ENCODE measurements at places on chromosomes 7 and 10.

- no peak for DNase-seq
Measured at GRCh38 chr7:156661637-156662036, 21.1 kb downstream of the RNF32 start.

GRCh38 chr10:77253147-77253545 lies 384.5 kb downstream of the KCNMA1 start:
- DNase-seq: no peak

GRCh38 chr10:48811917-48812316 lies 127.2 kb downstream of the WDFY4 start:
- DNase-seq: no peak

DNA sequence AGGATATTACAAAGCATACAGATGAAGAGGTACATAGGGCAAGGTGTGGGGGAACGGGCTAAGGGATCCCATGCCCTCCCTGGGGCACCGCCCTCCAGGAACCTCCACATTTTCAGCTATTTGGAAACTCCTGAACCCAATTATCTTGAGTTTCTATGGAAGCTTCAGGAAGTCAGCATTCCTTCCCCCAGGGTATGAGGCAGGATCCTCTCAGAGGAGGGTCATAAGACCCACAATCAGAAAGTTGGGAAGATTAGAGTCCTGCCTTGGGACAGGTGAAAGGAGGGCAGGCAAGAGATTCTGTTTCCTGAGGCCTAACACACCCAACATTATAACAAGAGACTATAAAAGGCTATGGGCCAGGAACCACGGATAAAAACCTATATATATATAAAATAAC lies 98.0 kb downstream of the RALA start:
- no peak for DNase-seq

- DNase-seq: no peak
Measured at GRCh38 chr7:138814816-138815332, 16.9 kb upstream of the ATP6V0A4 start.

DNA sequence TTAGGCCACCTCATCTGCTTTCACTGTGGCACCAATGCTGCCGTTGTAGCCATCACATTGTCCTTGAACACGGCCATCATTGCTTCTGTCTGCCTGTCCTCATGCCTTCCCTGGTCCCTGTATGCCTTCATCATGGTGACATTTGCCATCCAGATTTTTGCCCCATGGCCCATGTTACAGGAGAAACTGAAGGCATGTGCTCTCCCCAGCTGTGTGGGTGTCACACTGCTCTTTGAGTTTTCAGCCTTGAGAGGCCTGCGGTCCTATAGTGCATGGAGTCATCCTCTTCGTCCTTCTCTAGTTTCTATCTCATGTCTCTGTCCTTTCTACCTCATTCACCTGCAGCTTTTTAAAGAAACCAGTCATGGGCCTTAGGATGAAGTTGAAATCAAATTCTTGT lies 6.2 kb upstream of the SLC26A3 start:
- DNase-seq: no peak

- no peak for DNase-seq
Measured at GRCh38 chr10:2236876-2237275, 499.6 kb upstream of the ADARB2 start.

GRCh38 chr7:68730964-68731363 lies 867.3 kb upstream of the AUTS2 start:
- no peak for DNase-seq

DNA sequence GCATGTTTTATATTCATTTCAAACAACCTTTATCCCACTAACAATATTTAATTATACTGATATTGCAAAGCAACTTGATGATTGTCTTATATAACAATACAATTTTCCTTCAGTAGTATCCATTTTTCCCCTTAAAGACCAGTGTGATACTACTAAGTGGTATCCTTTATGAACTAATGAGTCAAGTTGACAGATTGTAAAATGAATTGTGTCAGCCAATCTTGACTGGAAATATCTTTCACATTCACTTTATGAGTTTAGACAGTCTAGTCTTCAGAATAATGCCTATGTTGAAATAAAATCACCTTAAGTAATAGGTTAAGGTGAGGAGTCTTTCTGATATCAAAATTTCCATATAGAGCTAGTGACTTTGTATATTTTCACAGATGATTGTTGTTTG lies 950.0 kb upstream of the CELF2 start:
- DNase-seq: no peak

- no peak for DNase-seq
Measured at GRCh38 chr7:143003393-143004051, 23.4 kb downstream of the OR9A2 start.

GRCh38 chr7:43113622-43114457 lies 1.4 kb downstream of the HECW1 start:
- DNase-seq: no peak

GRCh38 chr10:1669433-1669832 lies 67.9 kb downstream of the ADARB2 start:
- no peak for DNase-seq

- DNase-seq: no peak
Measured at GRCh38 chr10:117938104-117938503, 108.6 kb downstream of the RAB11FIP2 start.

GRCh38 chr10:119149729-119150128 lies 15.8 kb downstream of the SFXN4 start:
- DNase-seq: no peak

GRCh38 chr10:120578890-120579289 lies 121.9 kb downstream of the PLPP4 start:
- DNase-seq: no peak

GRCh38 chr10:127909716-127910463 lies 3.0 kb downstream of the PTPRE start:
- no peak for DNase-seq

DNA sequence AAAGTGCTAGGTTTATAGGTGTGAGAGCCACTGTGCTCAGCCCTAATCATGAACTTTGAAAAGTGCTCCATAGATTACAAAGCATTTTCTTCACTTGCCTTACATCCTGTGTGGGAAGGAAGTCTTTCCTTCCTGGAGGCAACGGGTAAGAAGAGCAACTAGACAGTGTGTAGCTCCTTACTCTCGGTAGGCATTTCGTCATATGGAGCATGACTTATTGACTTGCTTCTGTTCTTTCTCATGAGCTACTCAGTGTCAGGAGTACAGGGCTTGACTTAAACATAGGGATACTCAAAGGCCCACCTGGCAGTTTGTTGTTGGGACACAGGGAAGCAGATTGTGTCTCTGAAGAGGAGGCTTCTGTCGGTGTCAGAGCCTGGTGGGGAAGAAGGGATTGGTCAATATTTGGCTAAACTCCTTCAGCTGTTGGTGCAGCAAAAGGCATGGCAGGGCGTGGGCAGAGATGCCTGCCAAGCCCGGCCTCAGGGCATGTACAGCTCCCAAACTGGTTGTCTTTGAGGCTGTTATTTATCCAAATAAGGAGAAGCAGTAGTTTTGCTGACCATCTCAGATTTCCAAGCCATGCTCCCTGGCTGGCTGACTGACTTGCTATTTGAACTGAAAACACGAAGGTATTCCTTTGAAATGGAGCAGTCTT lies 248.9 kb downstream of the KIAA1217 start:
- DNase-seq: no peak

DNA sequence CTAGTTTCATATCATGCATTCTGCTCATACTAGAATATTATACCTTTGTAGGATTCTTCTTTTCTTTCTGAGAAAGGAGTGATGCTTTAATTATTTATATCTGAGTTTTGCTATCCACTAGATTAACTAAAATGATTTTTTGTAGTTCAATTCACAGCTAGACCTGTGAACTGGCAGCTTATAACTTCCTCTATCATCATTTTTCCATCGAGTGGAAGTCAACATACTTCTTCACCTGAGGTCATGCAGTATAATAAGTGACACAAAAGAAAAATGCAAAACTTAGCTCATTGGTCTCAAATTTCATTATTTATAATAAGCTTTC lies 8.0 kb downstream of the LRRN3 start:
- no peak for DNase-seq

DNA sequence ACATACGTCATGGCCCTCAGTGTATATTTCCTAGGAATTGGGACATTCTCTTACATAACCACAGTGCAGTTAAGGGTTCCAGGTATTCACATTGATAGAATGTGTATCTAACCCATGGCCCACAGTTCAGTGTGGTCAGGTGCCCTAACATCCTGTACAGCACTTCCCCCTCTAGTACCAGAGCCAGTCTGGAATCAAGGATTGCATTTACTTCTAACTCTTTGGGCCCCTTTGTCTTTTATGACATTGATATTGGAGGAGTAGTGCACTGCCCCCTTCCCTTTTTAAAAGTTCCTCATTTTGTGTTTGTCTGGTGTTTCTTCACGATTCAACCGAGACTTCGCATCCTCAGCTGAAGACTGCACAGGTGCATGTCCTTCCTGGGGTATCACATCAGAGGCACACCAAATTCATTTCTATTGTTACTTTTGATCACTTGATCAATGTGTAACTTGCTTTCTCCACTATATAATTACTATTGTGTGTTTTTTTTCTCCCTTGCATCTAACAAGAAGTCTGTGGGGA lies 22.4 kb upstream of the NPFFR1 start:
- DNase-seq: no peak

All from CMK (cell line).